CD4-positive, alpha-beta T cell treated with Interleukin-17A for 4 hours (primary cell): ENCODE measurements at places on chromosomes 5 and 9.

DNA sequence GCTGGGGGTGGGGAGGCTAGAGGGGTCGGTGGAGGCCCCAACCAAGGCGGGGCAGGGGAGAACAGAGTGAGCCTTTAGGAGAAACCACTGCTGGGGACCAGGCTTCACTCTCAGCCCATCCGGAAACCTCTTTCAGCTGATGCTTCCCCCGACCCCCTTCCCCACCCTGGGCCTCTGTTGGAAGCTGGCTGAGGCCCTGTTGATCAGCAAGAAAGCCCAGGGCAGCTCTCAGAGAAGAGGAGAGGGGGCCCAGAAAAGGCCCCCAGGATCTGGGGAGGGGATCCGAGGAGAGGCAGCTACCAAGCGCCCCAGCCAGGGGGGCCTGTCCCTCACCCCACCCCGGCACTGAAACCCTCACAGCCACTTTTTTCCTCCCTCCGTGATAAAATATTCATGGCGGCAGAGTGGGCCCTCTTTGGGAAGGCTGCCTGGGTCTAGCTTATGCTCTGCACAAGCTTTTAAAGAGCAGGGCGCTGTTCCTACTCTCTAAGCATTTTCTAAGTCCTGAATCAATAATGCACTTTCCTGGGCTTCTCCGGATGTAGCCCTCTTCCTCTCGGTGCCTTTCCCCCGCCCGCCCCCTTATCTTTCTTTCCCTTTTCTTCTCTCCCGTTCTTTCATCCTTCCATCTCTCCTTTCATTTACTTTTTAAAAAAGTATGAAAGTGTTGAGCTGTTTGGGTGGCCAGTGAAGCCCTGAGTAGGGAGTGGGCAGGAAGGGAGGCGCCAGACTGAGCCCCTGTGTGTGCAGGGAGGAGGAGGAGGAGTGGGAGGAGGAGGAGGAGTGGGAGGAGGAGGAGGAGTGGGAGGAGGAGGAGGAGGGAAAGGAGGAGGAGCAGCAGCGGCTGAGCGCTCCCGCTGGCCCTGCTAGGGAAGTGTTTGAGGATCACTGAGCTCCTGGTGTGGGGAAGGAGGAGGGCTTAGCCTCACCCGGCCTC is 23.5 kb downstream of the NTNG2 start:
- DNase-seq, result no peak

GRCh38 chr5:139895647-139896046 is 100.0 kb downstream of the PSD2 start:
- no peak for DNase-seq

GRCh38 chr9:127187231-127187956 is 65.0 kb upstream of the ANGPTL2 start:
- no peak for DNase-seq

GRCh38 chr5:1497242-1497777 is 26.4 kb downstream of the LPCAT1 start:
- no peak for DNase-seq

DNA sequence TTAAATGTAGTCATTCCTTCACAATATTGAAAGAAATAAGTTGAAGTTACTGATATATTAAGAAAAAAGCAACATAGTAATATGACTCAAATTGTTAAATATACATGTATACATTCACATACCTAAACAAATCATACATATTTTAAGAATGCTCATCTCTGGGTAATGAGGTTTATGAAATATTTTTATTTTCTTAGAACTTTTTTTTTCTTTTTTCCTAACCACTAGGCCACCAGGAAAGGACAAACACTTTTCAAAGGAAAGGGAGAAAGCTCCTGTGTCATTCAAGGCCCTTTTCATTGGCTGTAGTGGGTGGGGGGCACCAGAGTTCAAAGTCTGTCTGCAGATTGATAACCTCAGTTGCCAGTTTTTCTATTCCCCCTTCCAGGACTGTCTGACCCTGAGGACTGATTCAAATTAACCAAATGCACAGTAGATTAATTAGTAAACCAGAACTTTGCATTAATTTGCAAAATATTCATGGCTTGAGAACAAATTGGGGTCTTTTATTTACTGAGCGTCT is 72.9 kb upstream of the NIPAL4 start:
- DNase-seq, result no peak

DNA sequence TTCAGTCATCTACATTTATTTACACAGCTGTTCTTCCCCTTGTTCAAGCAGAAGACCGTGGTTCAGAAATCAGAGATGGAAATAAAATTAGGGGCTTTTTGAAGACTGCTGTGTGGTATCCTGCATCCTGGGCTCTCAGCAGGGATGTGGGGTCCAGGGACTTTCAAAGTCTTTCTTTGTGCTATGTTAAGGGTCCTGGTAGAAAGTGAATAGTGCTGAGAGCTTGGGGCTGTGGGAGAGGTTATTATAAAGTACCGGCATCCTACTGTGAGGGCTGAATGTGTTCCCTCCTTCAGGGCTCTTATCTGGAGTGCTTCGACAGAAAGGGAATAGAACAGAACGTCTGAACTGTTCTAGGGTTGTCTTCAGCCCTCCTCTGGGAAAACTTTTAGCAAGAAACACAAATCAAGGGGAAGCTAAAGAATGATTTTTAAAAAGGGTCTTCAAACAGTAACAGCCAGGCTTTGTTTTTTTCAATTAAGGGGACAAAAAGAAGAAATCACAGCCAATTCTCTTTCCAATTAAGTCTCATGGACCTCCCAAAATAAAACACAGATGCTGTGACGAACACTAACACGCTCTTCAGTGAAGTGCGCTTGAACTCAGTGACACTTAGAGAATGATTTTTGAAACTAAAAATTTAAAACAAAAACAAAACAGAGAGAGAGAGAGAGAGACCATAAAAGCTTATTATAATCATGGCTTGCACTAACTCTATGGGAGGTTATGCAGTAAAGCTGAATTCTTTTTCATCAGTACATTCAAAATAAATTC is 15.7 kb upstream of the SLC1A3 start:
- no peak for DNase-seq

DNA sequence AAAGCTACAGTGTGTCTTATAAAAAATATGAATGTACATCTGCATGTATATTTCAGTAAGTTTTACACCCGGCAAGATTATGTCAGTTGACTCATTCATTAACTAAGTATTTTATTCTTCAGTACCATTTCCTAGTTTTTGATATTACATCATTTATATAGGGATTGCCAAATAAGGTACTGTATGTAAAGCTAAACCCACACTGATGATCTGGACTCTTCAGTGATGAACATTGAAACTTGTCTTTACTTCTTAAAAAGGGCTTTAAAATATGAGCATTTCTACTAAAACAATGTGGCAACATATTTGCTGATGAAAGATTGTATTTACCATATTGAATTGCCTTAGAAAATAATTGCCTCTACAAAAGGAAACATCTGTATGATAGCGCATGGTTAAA is 151.8 kb upstream of the TLX3 start:
- DNase-seq, result no peak

DNA sequence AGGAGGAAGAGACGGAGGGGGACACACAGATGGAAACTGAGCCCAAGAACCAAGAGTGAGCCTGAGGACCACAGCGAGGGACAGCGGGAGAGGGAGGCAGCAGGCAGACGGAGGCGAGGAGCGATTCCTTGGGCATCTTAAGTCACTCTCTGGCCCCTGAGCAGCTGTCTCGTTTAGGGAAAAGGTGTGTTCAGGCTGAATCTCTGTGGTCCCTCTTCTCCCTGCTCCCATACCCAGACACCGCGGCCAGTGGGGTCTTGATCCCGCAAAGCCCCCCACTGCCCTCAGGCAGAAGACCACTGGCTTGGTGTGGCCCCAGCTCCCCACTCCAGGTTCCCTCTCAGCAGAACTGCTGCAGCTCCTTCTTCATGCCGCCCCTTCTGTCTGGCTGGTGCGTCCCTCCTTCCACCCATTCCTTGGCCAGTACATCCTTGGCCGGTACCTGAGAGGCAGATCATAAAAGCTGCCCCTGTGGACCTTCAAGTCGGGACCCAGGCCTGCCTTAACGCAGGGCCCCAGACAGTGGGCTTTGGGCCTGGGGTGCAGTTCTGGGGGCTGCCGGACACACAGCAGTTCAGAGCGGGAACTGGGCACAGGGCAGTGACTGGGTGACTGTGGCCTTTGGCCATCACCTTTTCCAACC is 5.8 kb upstream of the RALGDS start:
- no peak for DNase-seq

DNA sequence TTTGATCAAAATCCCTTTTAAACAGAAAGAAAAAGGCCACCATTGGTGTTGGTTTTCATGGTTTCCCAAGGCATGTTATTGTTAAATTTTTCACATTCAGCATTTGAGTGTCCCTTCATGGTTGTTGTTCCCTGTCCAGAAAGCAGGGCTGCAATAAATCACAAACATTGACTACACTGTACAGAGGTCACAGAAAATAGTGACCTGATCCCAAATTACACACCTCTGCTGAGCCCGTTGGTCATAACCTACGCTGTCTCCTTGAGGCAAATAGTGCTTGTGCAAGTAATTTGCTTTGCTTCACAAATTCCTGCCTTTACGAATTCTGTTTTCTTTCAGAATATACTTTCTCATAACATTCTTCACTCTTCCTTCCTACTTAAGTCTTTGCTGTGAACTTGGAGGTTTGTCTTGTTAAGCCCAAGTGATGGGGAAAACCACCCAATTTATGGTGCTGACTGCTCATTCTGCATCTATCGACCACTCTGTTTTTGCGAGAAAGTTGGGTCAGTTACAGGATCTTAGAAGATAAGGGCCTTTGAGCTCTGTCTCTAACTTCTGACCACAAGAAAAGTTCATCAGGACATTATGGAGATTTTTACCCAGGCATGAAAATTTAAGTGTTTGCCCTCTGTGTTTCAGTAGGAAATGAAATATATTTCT is 16.0 kb downstream of the PIK3R1 start:
- no peak for DNase-seq

- no peak for DNase-seq
Measured at GRCh38 chr9:104287253-104287878, 193.3 kb downstream of the SMC2 start.

DNA sequence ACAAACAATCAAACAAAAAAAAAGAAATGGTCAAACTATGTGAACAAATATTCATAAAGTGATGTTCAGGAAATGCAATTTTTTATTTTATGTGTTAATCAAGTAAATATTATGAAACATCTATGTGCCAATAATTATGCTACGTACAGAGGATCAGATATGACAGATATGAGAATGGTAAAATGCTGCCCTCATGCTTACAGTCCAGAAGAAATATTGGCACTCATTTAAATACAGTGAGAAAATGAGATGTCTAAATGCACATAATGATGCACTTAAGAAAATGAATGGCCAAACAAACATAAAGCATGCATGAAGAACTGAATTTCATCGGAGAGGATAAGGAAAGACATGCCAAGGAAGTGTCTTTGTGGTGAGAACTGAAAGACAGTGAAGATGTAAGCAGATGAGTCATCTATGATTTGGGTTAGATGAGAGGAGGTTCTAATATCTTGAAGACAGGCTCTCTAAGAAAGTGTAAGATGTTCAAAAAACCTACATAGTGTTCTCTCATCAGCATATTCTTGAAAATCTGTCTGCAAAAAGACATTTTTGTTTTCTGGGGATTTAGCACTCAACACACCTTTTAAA is 1231.1 kb upstream of the ACO1 start:
- no peak for DNase-seq

GRCh38 chr9:133526721-133527321 is 2.1 kb upstream of the MYMK start:
- peak; percentile 45 for DNase-seq

DNA sequence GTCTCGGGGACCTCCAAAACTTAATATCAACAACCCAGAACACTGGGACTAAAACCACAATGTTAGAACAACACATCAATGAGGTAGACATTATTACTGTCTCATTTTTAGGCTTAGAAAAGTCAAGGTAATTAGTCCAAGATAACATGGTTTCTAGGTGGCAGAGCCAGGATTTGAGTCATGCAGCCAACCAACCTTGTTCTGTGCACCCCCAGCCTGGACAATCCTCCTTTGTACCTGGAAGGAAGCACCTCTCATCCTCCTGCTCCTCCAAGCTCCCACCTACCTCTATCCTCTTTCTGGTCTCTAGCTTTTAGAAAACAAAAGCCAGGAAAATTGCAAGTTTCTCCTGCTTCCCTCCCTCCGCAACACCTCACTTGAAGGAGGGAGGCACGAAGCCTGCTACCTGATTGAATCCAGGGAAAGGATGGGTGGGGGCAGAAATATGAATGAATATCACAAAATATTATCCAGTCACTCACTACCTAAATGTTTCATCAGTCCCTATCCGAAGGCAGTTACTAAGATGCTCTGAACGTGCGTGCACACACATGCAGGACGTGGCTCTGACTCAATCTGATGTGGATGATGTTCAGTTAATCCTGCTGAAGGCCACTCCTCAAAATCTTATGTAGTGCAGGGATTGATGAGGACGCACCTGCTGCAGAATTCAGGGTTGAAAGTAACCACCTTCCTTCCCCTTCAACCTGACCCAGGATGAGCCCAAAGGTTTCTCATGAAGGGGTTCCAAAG is 26.3 kb upstream of the TTC1 start:
- DNase-seq, result no peak

DNA sequence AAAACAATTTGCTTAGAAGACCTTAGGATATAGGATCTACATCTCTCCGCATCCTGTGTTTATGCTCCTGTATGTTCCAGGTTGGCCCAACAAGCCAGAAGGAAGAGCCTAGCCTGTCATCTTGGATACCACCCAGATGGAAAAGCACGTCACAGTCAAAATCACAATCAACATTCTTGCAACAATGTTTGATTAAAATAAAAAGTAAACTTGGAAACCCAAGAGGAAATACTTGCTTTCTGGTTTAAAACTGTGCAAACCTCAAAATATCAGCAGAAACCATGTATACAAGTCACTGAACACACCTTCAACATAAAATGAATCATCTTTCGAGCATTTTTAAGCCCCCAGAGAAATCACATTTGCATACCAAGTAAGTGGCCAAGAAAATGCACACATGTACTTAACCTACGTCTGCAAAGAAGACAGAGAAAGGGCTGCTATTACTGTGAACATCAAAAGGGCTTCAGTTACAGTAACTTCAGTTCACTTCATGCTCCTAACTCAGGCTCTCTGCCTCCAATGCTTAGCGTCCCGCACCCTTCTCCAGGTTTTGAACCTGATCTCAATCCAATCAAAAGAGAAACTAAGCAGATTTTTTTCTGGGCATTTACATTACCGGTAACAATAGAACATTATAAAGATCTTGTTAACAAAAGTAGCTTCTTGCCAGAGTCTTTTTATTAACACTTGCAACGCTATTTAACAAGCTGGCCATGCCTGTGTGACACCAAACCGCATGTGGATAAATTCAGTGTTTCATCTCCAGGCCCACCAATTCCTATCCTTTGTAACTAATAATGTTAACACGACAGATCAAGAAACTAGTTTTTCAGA is 1.3 kb downstream of the ENC1 start:
- no peak for DNase-seq
